ENCODE measurements at places on chromosomes 11 and 22. TPM values are rescaled to one million over a fixed set of nuclear protein-coding genes. Genes with fewer than 3 reads are reported as not detected.
A peak's percentile ranks its signal among the peaks of the same experiment; 100 is the strongest.

Gene CD81
- total RNA-seq = 67.7 TPM

GRCh38 chr11:131246663-131247062 is 123.8 kb upstream of the NTM start:
- no peak for DNase-seq

DNA sequence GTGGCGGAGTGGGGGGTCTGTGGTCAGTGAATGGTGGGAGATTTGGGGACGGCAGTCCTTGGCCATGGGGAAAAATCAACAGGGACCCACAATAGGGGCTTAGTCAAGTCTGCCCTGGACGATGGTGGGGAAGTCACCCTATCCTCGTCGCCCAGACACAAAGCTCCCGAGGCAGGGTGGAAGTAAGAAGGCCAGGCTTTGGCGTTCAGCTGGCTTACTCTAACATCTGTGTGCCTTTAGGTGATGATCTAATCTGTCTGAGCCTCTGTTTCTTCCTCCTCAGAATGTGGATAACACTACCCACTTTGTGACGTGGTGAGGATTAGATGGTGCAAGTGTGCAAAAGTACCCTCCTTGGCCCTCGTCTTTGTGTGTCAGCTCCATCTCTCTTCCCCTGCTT is 192.2 kb downstream of the ST3GAL4 start:
- DNase-seq = no peak

DNA sequence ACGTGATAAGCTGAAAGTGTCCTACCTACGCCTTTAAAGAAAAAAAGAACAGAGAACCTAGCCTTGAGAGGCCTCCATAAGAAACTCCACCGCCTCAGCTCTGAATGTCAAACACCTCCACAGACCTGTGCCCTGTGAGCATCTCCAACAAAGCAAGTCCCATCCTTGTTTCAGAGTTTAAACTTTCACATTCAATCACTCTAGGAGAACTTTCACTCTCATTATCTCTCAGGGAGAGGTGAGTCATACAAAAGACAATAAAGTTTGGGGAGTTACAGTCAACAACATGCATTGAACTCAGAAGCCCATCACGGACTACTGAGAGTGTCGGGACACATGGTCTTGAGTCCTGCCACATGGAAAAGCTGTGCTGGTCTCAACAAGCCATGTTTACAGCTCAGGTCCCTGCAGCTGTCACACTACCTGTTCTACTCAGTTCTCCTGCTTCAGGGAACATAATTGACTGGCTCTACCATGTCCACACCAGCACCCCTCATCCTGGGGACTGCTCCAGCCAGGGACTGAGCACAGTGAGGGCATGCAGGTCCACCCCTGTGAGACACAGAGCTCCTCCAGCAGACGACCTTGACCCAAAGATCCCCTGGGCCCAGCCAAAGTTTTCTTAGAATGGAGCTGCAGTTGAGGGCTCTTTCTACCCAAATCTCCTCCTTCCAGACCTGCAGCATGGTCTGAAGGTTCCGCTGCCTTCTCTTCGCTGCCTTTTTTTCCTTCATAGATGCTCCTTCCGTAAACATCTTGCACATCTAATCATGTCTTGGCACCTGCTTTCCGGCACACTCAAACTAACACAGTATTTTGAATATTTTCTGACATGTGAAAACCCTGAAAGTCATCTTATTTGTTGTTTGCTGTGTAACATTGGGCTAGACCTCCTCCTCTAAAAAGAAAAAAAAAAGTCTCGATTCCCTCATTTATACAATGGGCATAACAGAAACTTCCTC is 114.9 kb downstream of the ETS1 start:
- no peak for DNase-seq

GRCh38 chr11:115515647-115516395 is 11.6 kb upstream of the CADM1 start:
- DNase-seq = no peak

DNA sequence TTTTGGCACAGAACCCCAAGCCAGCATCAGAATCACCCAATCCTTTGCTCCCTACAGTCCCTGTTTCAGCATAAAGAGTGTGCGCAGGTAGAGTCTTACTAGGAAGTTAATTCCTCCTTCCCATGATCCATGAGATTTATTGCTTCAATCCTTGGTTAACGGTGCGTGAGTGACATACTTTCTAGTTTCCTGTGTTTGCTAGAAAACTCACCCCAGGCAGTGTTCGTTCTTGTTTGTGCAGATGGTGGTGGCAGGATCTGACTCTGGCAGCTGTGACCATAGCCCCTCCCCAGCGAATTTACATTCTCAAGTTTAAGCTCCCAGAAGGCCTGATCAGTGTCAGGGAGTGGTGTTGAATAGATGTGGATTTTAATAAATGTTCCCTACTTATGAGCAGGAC is 106.7 kb upstream of the CCT8L2 start:
- no peak for DNase-seq

DNA sequence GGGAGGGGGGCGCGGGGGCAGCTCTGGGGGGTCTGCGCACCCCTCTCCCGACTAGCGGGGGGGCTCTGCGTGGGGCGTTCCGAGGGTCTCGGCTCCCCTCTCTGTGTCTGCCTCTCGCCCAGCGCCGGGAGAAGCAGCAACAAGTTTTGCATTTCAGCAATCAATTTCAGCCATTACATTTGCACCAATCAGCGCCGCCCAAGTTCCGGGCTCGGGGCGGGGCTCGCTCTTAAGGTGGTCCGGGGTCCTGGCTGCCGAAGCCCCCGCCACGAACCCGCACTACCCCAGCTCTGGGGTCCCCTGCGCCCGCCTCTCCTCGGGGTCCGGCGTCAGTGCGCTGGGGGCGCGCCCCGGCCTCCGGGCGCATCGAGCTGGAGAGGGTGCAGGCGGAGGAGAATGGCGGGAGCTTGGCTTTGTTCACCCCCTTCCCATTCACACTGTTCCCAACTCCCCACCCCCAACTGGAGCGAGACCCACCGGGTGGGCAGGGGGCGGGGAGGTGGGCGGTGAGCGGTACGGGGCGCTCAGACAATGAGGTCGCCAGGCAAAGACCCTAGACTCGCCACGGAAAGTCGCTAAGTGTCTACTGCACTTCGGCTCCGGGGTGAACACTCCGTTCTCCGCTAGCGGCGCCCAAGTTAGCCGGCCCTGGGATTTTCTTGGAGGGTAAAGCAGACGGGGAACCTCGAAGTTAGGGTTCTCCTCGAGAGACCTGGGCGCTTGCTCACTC is at the start of gene MN1:
Gene MN1 (minus strand): TSS at position 141 of the 730 bp plus-strand sequence. CDS start 1,213 bp downstream, outside the sequence.
- DNase-seq = peak; percentile 78

Gene LDLRAD3
- total RNA-seq = 65.2 TPM

DNA sequence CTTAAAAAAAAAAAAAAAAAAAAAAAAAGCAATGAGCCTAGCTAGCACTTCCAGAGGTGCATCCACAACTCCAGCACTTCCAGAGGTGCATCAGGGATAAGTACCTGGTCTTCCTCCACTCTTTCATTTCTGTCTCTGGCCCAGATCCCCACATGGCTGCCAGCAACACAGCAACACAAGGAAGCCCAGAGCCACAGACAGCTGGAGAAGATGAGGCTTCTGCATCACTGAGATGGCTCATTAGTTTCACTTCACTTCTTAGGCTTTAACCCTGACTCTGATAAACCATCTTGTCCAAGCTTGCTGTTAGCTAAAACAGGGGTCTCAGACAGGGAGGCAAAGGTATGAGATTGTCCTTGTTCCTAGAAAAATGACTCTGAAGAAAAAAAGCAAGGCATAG is 35.6 kb downstream of the PC start:
- DNase-seq = no peak

GRCh38 chr22:19842393-19843106 is 12.1 kb downstream of the GNB1L start:
- DNase-seq = no peak

- DNase-seq = no peak
These were observed 57.2 kb downstream of the GUCY1A2 start for GRCh38 chr11:106961048-106961447.

- no peak for DNase-seq
These were observed 94.0 kb upstream of the APOA1 start for GRCh38 chr11:116931206-116931953.

Gene ANO9
- not detected for total RNA-seq

DNA sequence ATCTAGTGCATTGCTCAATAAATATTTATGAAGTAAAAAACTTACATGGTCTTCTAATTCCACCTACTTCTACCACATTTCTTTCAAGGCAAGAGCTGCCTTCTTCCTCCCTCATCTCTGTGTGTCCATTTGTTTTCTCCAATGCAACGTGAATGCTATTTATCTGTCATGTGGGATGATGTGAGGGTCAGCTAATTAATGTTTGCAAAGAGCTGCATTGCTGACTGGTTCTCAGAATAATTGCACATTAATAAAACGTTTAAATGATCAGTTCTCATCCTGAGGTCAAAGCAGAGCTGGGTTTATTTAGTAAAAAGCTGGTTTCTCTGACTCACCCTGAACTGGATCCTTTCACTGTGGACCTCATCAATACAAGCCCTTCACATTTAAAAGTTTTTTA is 8.7 kb downstream of the TENM4 start:
- no peak for DNase-seq

DNA sequence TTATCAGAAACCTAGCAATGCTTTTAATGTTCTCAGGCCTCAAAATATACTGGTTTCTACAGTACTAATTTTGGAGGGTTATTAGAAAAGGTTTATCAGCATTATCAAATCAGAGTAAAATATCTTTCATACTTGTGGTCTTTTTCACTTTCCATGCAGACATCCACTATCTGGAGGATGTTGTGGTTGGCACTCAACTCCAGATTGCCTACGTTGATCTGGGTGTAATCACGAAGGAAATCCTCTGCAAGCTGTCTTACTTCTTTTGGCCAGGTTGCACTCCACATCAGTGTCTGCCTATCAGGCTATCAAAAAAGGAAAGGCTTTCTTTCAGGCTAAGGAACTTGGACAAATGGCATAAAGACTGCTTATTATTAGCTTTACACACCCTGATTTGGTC is 11.6 kb downstream of the DDX17 start:
- DNase-seq = no peak

GRCh38 chr22:38414009-38414395 is 41.0 kb downstream of the KCNJ4 start:
- no peak for DNase-seq

- no peak for DNase-seq
These were observed 88.8 kb upstream of the BARX2 start for GRCh38 chr11:129286813-129287212.

DNA sequence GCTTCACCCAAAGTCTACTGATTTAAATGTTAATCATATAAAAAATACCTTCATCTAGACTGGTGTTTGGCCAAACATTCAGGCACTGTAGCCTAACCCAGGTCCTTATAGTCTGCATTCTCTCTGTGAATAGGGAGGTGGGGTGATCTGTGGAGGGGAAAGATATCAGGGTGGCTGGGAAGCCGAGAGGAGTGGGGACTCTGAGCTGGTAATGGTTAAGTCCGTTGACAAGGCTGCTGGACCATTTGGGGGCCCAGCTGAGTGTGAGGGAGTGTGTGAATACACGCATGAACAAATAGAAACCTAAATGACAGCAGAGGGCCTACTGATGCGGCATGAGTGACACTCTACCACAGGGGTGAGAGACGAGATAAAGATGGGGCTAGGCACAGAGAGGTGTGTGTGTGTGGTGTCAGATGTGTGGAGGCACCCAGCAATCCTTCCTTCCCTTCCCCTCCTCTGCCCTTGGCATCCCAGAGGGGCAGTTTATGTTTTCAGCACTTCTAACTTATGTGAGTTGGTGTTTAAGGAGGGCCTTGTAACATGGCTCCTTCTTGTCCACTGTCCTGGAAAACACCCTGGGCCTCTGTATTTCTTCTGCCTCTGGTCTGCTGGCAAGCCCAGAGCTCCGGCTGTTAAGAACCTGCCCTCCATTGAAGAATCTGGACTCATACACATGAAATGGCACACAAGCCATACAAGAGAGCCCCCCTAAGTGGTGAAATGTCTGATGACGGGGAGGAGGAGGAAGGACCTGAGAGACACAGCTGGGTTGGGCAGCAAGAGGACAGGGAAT is 249.1 kb upstream of the TBCEL start:
- no peak for DNase-seq

DNA sequence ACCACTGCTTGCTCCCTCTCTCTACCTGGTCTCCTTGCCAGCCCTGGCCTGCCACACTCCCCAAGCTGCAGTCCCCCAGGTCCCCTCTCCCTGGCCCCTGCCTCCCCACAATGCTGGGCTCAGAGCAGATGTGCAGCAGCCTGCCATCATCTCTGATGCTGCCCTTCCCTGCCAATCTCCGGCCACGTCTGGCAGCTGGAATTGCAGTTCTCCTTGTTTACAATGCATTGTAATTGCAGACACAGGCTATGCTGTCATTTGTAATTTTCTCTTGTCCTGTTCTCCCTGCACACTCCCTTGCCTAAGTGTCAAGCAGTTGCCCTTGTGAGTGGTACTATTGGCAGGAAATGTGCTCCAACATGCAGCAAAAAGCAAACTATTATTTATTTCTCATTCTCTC is 222.3 kb downstream of the NTM start:
- no peak for DNase-seq

GRCh38 chr11:118052581-118053206 is 24.2 kb upstream of the TMPRSS4 start:
- DNase-seq = no peak

Gene OSBP2
- 19.2 TPM for total RNA-seq

GRCh38 chr22:40040927-40041326 is 46.2 kb downstream of the FAM83F start:
- no peak for DNase-seq

Gene C22orf39
- total RNA-seq = 38.3 TPM

Gene LGR4
- total RNA-seq = 17.1 TPM

Gene OR2AG1
- total RNA-seq = not detected

DNA sequence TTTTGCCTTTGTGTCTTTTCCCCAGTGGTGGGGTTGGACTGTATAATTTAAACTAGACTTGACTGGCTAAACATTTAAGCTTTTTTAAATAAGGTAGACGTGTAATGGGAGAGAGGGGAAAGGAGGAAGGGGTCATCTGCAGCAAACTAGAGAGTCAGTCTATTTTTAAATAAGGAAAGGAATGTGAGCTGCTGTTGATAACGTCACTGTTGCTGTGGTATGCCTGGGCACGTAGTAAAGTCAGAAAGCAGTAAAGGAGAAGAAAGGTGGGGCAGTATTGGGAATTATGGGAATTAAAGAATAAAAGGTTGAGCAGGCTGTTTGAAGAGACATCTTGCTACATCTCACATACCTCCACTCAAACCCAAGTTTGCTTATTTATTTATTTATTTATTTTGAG is 80.4 kb upstream of the FSHB start:
- no peak for DNase-seq

- DNase-seq = no peak
These were observed 35.3 kb upstream of the POU2AF1 start for GRCh38 chr11:111414267-111414931.

DNA sequence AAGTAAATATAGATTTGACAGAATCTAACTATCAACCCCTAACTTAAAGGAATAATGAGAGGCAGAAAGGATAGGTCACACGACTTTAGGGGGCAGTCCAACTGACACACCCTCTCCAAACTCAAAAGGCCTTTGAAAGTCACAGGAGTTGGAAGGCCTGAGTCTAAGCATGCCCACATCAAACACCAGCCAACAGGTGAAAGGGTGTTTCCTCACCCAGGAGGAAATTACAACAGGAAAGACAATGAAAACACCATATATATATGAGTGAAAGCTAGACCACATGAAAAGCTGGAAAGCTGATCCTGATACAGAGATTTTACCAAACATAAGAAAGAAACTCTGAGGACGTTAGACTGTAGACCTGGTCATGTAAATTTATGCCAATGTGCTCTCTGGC is 10.5 kb upstream of the DEPDC7 start:
- DNase-seq = no peak
